Fibroblast of villous mesenchyme (primary cell): ENCODE measurements at places on chromosomes 1 and 21. TPM values are rescaled to one million over a fixed set of nuclear protein-coding genes. Genes with fewer than 3 reads are reported as not detected.

The HSD3B2 gene
- not detected in 2 replicates for total RNA-seq

The CYP4Z1 gene
- not detected in 2 replicates for total RNA-seq

The FCRL5 gene
- total RNA-seq: not detected in 2 replicates

The FAM151A gene
- total RNA-seq: not detected in 2 replicates

The WNT3A gene
- not detected in 2 replicates for total RNA-seq

The CIART gene
- total RNA-seq: 6.5 and 8.1 TPM in 2 replicates

The PGM1 gene
- total RNA-seq: 48.6 and 62.2 TPM in 2 replicates

The TSPAN1 gene
- total RNA-seq: 0.32 and 0.43 TPM in 2 replicates

The INKA2 gene
- total RNA-seq: 4.3 and 4.5 TPM in 2 replicates

The DNAJC16 gene
- 14.2 and 27.2 TPM in 2 replicates for total RNA-seq

The RNU1-4 gene
- under 0.01 TPM in 1 of 2 replicates, not detected in the other for total RNA-seq
